ENCODE measurements at places on chromosomes 16 and 17. TPM values are rescaled to one million over a fixed set of nuclear protein-coding genes. Genes with fewer than 3 reads are reported as not detected.

ERN1 gene
- 9.6 TPM for polyA plus RNA-seq

NF1 gene
- 10.0 TPM for polyA plus RNA-seq

CDH15 gene
- not detected for polyA plus RNA-seq

AIPL1 gene
- not detected for polyA plus RNA-seq

KRTAP4-3 gene
- not detected for polyA plus RNA-seq

CCL5 gene
- polyA plus RNA-seq: 66.3 TPM

FZD2 gene
- polyA plus RNA-seq: not detected

NPIPA3 gene
- polyA plus RNA-seq: 0.80 TPM

DNAAF8 gene
- polyA plus RNA-seq: 0.35 TPM

PGS1 gene
- 49.7 TPM for polyA plus RNA-seq

EPX gene
- polyA plus RNA-seq: not detected

NOD2 gene
- polyA plus RNA-seq: 0.86 TPM

PFN1 gene
- 1,903 TPM for polyA plus RNA-seq

SLC52A1 gene
- not detected for polyA plus RNA-seq

ZDHHC1 gene
- polyA plus RNA-seq: 0.33 TPM

ELMO3 gene
- 0.35 TPM for polyA plus RNA-seq

NOTUM gene
- polyA plus RNA-seq: not detected

IRF8 gene
- polyA plus RNA-seq: 718 TPM

SOX15 gene
- polyA plus RNA-seq: not detected

CCL17 gene
- not detected for polyA plus RNA-seq

KRT12 gene
- polyA plus RNA-seq: not detected

TP53TG3 gene
- polyA plus RNA-seq: not detected

KCNJ18 gene
- not detected for polyA plus RNA-seq

IL17C gene
- polyA plus RNA-seq: not detected

TMEM208 gene
- 64.2 TPM for polyA plus RNA-seq

TBC1D3B gene
- polyA plus RNA-seq: 0.84 TPM

G6PC1 gene
- not detected for polyA plus RNA-seq

PPM1E gene
- not detected for polyA plus RNA-seq

GP1BA gene
- polyA plus RNA-seq: 0.26 TPM

GNGT2 gene
- polyA plus RNA-seq: 10.3 TPM

TP53TG3B gene
- polyA plus RNA-seq: not detected

GOSR2 gene
- 49.2 TPM for polyA plus RNA-seq

CLEC18A gene
- polyA plus RNA-seq: not detected

TBC1D28 gene
- not detected for polyA plus RNA-seq

ETV4 gene
- not detected for polyA plus RNA-seq

KRT25 gene
- not detected for polyA plus RNA-seq

MED13 gene
- polyA plus RNA-seq: 3.7 TPM

SCGB1C2 gene
- not detected for polyA plus RNA-seq

EVI2A gene
- 30.2 TPM for polyA plus RNA-seq

TVP23A gene
- 0.23 TPM for polyA plus RNA-seq

CCL1 gene
- not detected for polyA plus RNA-seq

YPEL3 gene
- 362 TPM for polyA plus RNA-seq

SDR42E2 gene
- polyA plus RNA-seq: 0.20 TPM

KRTAP3-1 gene
- polyA plus RNA-seq: not detected

BIRC5 gene
- 0.25 TPM for polyA plus RNA-seq

C16orf78 gene
- polyA plus RNA-seq: not detected

NEURL4 gene
- 1.7 TPM for polyA plus RNA-seq

CCDC200 gene
- 3.0 TPM for polyA plus RNA-seq

USP43 gene
- not detected for polyA plus RNA-seq

KRT24 gene
- not detected for polyA plus RNA-seq

RRAD gene
- polyA plus RNA-seq: not detected

SLC12A3 gene
- 1.6 TPM for polyA plus RNA-seq

All from IgD-negative memory B cell (primary cell).